Posterior cingulate gyrus (tissue), 11 donors: ENCODE measurements at places on chromosomes 2 and 18.

GRCh38 chr2:178946494-178946893 is 103.4 kb downstream of the CCDC141 start:
- no peak for DNase-seq

DNA sequence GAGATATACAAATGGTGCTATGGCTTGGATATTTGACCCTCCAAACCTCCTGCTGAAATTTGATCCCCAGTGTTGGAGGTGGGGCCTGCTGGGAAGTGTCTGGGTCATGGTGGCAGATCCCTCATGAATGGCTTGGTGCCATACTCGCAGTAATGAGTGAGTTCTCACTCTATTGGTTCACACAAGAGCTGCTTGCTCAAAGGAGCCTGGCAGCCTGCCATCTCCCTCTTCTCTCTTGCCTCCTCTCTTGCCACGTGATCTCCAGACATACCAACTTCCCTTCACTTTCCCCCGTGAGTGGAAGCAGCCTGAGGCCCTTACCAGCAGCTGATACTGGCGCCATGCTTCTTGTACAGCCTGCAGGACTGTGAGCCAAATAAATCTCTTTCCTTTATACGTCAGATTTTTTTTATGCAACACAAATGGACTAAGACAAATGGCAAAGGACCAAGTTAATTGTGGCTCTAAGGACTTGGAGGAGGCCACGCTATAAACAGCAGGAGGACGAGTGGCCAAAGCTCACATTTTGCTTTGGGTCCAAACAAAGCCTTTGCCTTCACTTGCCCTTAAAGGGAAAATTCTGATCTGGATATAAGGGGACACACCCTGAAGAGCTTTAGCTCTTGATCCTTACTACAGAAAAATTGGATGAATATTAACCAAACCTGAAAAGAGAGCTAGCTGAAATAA is 214.7 kb downstream of the SS18 start:
- DNase-seq = no peak

DNA sequence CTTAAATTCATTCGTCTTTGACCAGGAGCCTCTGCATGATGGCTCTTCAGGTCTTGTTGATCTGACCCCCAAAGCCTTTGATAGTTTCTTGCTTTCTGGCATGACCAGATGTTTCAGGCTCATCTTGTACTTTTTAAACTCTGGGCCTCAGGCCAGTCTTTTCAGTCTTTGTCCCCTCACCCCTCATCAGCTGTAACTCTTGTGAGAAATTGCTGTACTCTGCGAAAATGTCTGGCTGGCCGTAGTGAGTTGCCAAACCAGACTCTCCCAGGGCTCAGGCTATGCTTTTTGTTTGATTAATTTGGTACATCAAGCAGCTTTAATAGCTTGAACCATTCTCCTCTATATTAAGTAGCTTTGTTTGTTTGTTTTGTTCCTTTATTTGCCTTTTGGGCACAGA is 75.9 kb downstream of the BABAM2 start:
- no peak for DNase-seq

GRCh38 chr2:132477962-132478361 is 61.4 kb downstream of the GPR39 start:
- no peak for DNase-seq

DNA sequence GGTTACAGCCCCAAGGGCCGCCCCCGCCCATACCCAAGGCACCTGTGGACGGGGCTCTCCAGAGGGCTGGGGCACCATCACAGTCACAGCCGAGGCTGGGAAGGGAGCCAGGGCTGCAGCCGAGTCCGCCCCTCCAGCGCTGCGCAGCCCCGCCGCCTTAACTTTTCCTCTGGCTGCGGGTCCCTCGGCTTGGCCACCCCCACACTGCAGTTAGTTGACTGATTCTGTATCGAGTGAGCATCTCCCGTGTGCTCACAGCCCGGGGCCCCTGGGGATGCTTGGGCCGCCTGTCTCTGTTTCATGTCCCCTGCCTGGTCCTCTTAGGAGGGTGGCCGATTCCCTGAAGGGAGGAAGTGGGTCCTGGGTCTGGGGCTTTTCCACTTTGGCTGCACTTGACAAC is 33.7 kb downstream of the EMILIN2 start:
- DNase-seq = no peak

DNA sequence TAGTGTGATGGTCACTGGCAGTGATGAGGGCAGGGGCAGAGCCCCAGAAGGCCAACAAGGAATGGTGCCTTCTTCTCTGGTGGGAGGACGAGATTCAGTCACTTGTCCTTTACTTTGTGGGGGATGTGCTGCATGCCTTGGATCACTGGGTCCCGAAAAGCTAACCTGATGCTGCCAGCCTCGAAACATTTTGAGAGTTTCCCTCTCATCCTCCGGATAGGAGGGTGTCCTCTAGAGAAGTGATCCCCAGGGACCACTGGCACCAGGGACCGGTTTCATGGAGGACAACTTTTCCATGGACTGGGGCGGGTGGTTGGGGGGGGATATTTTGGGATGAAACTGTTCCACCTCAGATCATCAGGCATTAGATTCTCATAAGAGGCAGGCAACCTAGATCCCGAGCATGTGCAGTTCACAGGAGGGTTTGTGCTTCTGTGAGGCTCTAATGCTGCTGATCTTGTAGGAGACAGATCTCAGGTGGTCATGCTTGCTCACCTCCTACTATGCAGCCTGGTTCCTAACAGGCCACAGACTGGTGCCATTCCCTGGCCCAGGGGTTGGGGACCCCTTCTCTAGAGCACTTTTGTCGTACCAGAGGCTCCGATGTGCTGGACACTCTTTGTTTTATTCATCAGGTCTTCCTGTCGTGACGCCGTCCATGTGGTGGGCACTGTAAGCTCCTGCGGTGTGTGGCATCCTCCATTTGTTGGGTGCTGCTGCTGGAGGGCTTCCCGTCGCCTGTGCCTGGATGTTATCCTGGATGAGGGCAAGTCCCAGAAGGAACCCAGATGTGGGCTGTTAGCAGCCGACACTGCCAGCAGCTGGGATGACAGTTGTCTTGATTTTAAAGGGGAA is 68.5 kb upstream of the HDAC4 start:
- DNase-seq = no peak

- no peak for DNase-seq
Measured at GRCh38 chr2:100110614-100111000, 31.8 kb downstream of the AFF3 start.

GRCh38 chr18:31206787-31207381 is 44.2 kb upstream of the DSC1 start:
- DNase-seq = no peak

DNA sequence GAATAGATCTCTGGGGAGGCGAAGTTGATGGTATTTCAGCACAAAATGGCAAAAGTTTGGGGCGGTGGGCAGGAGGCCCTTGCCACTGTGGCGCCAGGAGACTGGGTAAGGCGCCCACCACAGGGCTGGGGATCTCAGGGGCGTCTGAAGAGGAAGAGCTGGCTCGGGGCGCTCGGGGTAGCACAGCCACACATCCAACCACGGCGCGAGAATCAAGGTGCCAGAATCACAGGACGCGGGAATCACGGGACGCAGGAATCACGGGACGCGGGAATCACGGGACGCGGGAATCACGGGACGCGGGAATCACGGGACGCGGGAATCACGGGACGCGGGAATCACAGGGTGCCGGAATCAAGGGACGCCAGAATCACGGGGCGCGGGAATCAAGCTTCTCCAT is 174.4 kb downstream of the TMEM18 start:
- DNase-seq = no peak

- no peak for DNase-seq
Measured at GRCh38 chr2:38461470-38461869, 84.4 kb upstream of the ATL2 start.

- DNase-seq = peak; percentile 93
Measured at GRCh38 chr2:240257940-240258580, 117.6 kb upstream of the OTOS start.

DNA sequence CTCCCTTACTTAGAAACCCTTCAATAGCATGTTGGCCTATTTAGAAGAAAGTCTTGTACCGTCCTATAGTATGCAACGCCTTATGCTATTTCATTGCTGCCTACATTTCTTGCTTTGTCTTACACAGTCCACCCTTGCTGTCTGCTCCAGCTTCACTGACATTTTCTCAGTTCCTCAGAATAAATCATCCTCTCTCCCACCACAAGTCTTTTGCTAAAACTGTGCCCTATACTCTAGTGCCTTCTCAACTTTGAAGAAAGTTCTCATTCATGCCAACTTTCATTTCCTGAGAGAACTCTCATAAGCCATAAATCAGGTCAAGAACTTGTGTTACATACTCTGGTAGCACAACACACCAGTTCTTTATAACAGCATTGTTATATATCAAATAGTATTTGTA is 54.3 kb upstream of the COL3A1 start:
- DNase-seq = no peak

GRCh38 chr18:58392324-58393000 is 236.4 kb downstream of the ALPK2 start:
- no peak for DNase-seq

DNA sequence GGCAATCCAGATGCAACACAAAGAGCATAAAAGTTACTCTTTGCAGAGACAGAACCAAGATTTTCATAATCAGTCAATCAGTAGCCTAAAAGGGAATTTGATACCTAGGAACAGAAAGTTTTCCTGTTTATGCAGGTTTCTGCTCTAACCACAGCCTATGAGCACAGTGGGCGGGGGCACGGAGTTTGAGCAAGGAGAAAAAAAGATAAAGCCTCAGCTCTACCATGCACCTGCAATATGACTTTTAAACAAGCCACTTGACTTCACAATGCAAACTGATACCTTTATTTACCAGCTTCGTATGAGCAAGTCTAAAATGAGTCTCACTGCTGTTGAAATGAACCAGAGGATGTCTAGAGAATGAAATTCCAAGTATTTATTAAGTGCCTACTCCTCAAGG is 5.6 kb upstream of the LRATD1 start:
- DNase-seq = no peak

DNA sequence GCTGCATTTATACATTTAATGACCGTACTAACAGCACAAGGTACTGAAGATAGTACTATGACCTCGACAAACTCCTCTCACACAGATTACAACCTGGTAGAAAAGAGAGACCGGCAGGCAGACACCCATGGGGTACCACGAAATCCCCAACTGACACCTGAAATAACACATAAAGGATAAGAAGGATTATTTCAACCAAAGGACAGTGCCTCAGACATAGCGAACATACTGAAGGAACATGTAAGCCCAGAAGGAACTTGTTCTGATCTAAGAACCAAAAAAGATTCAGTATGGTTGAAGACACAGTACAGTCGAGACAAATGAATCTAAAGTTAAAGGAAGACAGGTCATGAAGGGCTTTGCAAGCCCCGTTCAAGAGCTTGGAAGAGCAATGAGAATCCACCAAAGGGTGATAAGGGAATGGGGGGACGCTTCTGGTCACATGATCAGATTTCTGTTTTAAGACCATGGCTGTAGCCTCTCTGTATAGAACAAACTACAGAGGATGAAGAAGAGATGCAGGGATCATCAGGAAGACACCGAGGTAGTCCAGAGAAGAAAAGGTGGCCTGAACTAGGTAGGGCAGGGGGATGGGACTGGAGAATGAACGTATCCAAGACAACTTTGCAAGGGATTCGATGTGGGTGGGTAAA is 902 bp downstream of the MCFD2 start:
- no peak for DNase-seq

DNA sequence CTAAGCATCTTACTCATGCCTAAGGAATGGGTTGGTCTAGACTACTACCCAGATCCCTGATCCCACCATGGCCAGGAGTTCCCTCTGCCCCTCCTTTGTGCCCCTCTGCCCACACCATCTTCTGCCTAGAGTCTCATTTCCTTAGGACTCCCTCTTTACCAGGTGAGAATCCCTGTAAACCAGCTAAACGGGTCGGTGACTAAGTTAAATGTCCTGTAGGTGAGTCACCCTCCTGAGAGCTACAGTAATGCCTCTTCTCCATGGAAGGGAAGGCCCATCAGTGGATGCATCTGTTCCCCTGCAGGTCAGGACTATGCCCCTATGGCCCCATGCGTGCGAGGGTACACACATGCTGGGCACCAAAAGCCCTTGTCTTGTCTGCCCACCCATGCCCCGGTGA is 25.4 kb downstream of the PTGR3 start:
- no peak for DNase-seq

- DNase-seq = no peak
Measured at GRCh38 chr18:50372743-50373142, 2.1 kb upstream of the SKA1 start.

GRCh38 chr2:174516501-174517378 is 29.9 kb upstream of the GPR155 start:
- no peak for DNase-seq

DNA sequence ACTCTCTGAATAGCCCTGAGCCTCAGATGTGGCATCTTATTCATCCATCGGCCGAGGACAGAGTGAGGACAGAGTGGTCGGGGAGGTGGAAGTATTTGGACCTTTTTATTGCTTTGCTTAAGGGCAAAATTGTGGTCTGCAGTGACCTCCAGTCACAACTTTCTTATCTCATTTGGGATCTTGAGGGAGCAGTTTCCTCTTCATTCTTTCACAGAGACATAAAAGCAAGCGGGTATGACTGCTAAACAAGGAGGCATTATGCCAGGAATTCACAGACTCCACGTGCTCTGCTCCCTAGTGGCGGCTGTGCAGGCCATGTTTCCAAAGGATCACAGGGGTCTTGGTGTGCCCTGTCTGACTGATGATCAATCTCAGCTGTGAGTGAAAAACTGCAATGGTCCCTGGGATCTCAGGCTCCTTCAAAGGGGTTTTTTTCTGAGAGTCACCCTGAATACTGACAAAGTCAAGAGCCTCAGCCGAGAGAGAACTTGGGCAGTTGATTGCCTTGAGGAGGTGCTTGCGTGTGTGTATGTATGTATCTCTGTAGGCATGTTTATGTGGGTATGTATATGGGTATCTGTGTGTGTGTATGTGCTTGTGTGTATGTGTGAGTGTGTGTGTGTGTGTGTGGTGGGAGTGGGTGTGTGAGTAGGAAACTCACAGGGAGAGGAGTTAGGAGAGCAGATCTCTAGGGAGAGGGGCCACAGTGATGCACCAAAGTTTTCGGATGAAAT is 47.7 kb downstream of the RAPGEF4 start:
- DNase-seq = no peak

DNA sequence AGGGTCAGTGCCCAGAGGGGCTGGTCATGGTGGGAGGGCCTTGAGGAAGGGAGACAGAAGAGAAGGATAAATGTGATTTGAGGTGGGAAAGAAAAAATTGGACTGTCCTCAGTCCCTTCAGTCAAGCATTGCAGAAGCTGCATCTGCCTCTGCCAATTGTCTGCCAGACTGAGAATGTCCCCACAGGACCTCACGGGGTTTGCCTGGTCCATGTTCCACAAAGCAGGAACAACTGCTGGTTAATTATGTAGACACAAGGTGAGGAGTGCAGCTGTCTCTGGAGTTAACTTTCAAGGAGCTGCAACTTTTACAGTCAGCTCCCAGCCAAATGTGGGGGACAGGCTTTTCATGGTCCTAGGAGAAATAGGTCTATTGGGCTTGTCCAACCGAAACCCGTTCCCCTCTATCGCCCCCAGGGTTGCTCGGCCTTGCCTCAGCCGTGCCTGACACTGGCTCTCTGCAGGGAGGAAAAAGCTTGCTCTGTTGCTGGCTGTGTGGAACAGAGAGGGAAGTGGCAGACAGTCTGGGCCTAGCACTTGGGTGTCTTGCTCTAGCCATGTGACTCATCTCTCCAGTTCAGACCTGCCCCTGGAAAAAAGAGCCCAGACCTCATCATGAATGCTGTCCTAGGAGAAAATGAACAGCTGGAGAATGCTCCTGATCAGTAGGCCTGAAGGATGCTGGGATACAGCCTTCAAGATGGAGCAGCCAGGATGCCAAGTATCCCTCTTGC is 31.1 kb upstream of the PAX8 start:
- no peak for DNase-seq
